Bronchial epithelial cell (primary cell): ENCODE measurements at places on chromosomes 11 and 22.

DNA sequence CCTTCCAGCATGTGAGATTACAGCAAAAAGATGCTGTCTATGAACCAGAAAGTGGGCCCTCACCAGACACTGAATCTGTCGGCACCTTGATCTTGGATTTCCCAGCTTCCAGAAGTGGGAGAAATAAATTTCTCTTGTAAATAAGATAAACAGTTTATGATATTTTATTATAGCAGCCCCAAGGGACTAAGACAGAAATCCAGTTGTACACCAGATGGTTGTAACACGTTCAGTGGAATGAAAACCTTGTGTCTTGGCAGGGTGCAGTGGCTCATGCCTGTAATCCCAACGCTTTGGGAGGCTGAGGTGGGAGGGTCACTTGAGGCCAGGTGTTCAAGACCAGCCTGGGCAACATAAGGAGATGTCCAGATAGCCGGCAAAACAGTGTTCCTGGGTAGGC is 61.8 kb downstream of the MCHR1 start:
- DNase-seq, result no peak

DNA sequence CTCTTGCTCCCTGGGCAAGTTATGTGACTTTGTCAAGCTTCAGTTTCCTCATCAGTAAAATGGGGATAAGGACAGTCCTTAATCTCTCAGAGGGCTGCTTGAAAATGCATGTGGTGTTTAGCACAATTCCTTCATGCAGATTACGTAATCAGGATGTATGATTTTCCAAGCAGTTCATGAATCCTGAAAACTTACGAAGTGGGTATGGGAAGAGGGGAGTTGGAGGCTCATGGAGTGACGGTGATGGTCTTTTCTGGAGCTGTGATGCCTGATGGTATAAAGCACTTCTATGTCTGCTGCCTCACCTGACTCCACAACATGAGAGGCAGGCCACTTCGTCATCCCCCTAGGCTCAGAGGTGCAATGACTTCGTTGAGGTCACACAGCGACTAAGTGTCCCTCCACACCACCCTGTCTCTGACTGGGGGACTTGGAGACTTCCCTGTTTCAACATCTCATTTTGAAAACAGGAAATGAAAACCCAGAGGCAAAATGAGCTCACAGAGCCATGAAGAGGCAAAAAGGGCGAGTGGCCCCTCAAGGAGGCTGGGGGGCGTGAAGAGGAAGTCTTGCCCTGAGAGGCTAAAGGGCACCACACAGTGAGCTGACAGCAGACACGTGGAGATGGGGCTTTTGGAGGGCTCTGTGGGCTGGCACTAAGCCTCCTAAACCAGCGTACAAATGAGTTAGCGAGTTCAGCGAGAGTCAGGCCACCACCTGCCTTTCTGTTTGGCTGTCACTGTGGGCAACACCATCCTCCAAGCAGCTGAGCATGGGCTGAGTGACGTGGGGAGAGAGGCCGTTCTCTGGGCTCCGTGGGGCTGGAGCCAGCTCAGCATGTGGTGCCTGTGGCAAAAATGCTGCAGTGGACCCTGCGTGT is 10.1 kb downstream of the MCM5 start:
- no peak for DNase-seq

GRCh38 chr11:41851743-41852142 is 392.3 kb upstream of the LRRC4C start:
- no peak for DNase-seq

DNA sequence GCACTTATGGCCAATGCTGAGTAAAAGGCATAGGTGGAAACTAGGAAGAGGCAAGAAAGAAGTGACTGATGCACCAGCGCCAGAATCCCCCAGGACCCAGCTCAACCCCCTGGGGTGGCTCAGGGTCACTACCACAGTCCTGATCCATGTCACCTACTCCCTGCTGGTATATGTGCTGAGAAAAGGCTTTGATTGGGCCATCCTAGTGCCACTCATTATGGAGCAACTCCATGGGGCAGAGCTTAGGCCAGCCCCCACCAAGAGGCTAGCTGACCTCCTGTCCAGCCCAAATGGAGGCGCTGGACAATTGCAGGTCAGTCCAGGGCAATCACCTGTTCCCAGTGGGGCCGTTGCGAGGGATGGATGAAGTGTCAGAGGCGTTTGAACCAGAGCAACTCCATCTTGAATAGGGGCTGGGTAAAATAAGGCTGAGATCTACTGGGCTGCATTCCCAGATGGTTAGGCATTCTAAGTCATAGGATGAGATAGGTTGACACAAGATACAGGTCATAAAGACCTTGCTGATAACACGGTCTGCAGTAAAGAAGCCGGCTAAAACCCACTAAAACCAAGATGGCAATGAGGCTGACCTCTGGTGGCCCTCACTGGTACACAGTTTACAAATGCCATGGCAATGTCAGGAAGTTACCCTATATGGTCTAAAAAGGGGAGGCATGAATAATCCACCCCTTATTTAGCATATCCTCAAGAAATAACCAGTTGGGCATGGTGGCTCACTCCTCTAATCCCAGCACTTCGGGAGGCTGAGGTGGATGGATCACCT is 20.6 kb upstream of the DAGLA start:
- DNase-seq, result no peak

DNA sequence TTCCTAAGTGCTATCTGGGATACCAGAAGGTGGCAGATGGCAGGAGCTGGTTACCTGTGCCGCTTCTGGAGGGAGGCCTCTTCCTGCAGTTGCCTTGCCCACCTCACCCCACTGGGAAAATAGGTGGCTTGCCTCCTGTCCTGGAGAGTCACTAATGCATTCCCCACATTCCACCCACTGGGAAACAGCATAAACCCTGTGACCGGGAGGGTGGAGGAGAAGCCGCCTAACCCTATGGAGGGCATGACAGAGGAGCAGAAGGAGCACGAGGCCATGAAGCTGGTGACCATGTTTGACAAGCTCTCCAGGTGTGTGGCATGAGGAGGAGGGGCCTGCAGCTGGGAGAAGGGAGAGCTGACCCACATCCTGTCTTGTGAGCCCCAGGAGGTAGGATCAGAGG is 5.6 kb downstream of the RIC8A start:
- DNase-seq, result no peak

DNA sequence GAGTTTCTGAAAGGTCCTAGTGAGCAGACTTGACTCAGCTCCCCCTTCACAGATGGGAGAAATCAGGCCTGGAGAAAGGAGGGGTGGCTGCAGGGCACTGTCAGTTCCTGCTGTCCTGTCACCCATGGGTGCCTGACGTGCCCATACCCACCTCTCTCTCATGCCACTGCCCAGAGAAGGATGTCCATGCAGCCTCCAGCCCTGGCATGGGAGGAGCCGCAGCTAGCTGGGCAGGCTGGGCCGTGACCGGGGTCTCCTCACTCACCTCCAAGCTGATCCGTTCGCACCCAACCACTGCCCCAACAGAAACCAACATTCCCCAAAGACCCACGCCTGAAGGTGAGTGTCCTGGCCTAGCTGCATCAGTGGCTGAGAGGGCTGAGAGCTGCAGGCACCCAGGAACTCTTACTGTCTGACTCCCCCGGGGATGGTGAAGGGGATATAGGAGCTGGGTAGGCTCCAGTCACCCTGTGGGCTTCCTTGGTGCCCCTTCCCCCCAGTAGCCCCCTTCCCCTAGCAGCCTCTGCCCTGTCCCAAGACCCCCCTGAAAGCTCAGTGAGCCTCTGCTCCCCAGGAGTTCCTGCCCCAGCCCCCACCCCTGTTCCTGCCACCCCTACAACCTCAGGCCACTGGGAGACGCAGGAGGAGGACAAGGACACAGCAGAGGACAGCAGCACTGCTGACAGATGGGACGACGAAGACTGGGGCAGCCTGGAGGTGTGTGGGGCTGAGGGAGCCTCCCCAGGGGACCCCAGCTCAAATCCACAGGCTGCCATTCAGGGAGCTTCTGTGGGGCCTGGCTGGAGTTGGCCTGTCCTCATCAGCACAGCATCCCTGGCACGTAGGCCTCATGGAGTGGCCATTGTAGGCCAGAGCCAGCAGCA is 11.8 kb downstream of the SCYL1 start:
- DNase-seq, result no peak

GRCh38 chr11:118263112-118263511 is 985 bp downstream of the MPZL2 start:
- peak; percentile 13 for DNase-seq

- DNase-seq, result no peak
These were observed 347.1 kb downstream of the CTTN start for GRCh38 chr11:70745451-70745850.

- no peak for DNase-seq
These were observed 366.3 kb downstream of the TBC1D22A start for GRCh38 chr22:47128622-47129215.

- DNase-seq, result no peak
These were observed 222.2 kb downstream of the C11orf87 start for GRCh38 chr11:109644152-109644551.

DNA sequence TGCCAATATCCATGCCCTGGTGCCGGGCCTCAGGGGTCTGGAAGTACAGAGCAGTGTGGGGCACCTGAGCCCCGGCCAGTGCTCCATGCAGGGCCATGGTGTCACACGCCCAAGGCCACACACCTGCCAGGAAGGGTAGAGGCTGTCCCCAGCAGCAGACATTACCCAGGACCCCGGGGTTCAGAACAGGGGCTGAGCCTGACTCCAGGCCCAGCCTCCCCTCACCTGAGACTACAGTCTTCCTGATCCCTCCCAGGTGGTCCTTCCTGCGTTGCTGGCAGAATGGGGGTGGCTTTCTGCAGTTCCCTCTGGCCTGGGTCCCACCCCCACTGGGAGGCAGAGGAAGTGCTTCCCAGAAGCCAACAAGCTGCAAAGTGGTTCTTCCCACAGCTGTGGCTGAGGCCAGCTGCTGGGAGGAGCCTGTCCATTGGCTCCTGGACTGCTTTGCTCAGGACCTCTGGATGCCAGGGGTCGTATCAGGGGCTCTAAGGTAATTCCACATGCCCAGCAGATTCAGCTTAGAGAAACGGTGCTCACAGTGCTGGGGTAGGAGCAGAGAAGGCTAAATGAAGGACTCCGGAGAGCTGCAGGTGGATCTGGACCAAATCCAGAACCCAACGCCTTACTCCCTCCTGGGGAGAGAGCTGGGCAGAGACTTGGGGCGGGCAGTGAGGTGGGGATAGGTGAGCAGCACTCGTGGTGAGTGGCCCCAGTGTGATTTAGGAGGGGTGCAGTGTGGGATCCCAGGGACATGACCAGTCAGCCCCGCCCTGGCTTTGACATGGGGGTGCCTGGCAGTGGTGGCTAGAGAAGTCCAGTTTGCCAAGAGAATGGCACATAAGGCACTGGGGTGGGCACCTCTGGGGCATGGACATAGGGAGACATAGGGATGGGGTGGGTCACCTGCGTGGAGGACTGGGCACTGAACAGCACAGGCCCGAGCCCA is 12.6 kb downstream of the TCIRG1 start:
- no peak for DNase-seq

- DNase-seq, result no peak
These were observed 687 bp downstream of the ZNF202 start for GRCh38 chr11:123740787-123741158.

DNA sequence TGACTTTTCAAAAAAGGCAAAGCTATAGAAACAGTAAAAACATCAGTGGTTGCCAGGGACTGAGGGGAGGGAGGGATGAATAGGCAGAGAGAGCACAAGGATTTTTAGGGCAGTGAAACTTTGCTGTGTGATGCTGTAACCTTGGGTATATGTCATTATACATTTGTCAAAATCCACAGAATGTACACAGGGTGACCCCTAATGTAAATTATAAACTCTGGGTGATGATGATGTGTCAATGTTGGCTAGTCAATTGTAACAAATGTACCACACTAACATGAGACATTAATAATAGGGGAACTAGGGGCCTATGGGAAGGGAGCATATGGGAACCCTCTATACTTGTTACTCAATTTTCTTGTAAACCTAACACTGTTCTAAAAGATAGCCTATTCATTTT is 24.8 kb downstream of the RIBC2 start:
- DNase-seq, result no peak
